ENCODE measurements at places on chromosomes 2 and 18. TPM values are rescaled to one million over a fixed set of nuclear protein-coding genes. Genes with fewer than 3 reads are reported as not detected.
A peak's percentile ranks its signal among the peaks of the same experiment; 100 is the strongest.

The TMEM200C gene
- total RNA-seq: 6.1 TPM

The IL36G gene
- not detected for total RNA-seq

GRCh38 chr2:32977228-32977758, 30.5 kb downstream of the LTBP1 start:
- DNase-seq: peak; percentile 87

- no peak for DNase-seq
These were observed 101.4 kb downstream of the FTCDNL1 start for GRCh38 chr2:199749571-199749970.

DNA sequence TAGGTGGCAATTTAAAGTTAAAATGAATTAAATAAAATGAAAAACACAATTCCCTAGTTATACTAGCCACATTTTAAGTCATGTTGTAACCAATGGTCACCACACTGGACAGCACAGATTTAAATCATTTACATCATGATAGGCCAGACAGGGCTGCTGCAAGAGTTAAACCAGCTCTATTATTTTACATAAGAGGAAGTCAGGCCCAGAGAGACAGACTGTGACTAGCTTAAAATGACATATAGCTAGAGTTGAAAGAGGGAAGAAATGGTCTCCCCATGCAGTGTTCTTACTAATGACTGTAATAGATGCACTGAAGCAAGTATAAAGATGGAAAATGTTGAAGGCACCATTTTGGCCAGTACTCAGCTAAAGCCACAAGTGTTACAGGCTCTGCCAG, 69.6 kb downstream of the SLC66A3 start:
- no peak for DNase-seq

DNA sequence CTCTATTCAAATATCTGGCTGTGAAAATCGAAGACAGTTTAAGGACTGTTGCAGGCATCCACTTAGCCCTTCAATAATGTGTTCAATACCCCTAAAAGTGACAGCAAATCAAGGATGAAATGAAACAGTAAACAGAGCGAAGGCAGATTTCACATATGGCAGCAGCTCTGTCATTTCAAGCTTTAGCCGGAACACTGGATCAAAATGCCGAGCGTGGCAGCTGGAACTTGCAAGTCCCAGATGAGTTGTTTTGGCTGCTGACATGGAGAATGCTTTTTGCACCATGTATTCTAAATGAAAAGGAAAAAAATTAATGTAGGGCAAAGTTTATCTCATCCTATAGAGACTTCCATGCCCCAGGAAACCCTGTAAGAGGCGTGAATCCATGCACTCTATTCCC, 18.0 kb downstream of the LRRC30 start:
- no peak for DNase-seq

- no peak for DNase-seq
These were observed 237.5 kb downstream of the CTNNA2 start for GRCh38 chr2:79750321-79750720.

Data from mucosa of gallbladder (tissue), 1 donor.